ENCODE measurements at places on chromosomes 7 and 10.

DNA sequence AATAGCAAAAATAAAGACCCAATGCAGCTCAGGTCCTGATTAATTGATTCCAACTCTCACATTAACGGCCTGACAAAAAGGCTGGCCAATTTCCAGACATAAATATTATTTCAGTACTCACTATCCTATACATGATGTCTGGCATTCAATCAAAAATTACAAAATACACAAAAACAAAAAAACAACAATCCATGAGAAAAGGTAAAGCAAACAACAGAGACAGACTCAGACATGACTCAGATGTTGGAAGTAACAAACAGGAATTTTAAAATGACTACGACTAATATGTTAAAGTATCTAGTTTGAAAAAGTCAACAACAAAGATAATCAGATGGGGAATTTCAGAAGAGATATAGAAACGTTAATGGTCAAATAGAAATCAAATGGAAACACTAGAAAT is 152.8 kb downstream of the AMPH start:
- no peak for DNase-seq

DNA sequence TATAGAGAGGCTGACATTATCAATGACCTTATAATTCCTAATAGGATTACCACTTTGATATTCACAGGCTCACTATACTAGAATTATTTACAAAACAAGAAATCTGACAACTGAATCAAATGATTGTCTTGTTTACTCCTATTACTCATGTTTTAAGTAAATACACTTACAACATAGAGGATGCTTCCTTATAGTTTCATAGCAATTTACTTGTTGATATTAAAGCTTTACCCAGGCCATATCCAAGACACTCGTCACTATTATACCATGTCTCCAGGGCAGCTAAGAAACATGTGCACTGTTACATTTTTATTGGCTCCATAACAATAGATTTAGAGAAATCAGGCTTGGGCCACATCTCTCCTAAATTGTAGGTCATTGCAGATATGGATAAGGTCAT is 276.9 kb downstream of the HGF start:
- no peak for DNase-seq

DNA sequence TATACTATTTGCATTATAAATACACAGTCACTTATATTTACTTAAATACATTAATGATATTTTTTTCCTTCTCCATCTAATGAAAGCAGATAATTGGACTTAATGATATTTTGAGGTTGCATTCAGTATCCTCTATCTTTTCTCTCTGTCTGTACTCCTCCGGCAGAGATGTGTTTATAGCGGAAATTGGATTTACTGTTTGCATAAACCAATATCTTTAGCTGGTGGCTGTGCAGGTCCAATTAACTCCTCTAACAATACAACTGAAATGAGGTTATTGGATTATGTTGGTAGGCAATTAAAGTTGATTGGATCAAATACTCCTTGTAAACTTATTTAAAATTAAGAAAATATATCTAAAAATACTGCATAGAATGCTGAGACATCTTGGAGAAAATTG is 1044.2 kb upstream of the SORCS1 start:
- no peak for DNase-seq

DNA sequence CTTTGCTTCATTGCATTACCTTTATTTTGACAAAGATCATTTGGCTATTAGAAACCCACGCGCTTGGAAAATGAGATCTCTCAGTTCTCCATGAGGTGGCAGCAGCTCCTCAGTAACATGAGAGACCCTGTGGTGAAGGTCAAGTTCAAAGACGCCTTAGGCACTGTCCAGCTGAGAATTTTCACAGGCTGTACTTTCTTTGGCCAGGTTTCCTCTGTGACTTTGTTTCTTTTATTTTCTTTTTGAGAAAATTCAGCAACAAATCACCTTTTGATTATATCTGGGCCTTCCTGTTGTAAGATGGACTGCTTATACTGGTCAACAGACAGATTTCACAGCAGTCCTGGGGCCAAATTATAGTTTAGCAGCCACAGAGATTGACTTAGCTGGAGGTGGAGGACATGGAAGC is 54.5 kb downstream of the RAB18 start:
- peak; percentile 57 for DNase-seq

- DNase-seq = peak; percentile 14
Observed at GRCh38 chr7:92834507-92835260, 1.7 kb downstream of the CDK6 start.

GRCh38 chr10:49309691-49310411 is 10.9 kb downstream of the C10orf71 start:
- DNase-seq = no peak

GRCh38 chr7:46558482-46559193 is 637.6 kb upstream of the IGFBP3 start:
- DNase-seq = no peak

GRCh38 chr10:108388706-108389105 is 1224.2 kb upstream of the SORCS1 start:
- no peak for DNase-seq

- DNase-seq = no peak
Observed at GRCh38 chr7:55132550-55132889, 113.7 kb downstream of the EGFR start.

DNA sequence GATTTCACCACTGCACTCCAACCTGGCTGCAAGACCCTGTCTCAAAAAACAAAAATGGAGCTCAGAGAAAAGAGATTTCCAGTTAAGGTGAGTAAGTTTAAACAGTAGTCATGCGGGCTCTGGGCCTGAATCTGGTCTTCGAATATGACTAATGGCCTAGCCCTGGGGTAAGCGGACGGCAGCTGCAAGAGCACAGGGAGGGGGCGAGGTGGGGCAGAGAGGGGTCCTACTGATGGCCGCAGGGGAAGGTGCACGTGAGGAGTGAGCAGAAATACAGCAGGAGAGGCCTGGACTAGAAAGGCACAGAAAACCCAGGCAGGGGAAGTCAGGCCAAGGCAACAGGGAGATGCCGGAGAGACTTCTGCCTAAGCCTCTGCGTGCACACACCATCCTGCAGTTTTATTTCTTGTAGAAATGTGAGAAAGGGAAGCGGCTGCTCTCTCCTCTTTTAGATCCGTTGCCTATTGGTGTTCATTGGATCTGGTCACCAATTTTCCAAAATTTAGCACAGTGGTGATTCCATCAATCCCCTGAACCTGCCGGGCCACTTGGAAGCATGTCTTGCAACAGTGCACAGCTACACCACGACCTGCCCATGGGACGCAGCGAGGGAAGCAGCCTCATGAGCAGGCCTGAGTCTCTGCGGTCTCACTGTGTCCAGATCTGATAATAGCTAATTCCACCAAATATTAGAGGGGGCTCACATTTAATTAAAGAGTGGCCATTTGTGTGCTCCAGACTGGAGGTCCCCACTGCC is 139.0 kb downstream of the PAXIP1 start:
- no peak for DNase-seq

DNA sequence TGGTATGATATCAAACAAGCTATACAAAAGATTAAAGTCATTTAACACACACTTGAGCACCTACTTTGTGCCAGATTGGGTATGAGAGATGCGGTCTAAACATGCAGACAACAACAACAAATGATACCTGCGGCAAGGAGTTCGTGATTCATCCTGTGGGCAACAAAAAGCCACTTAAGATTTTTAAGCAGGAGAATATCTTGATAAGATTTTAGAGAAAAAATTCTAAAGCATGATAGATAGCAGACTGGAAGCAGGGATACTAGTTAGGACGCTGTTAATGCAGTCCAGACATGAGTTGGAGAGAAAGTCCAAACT is 1.6 kb upstream of the KBTBD2 start:
- no peak for DNase-seq

DNA sequence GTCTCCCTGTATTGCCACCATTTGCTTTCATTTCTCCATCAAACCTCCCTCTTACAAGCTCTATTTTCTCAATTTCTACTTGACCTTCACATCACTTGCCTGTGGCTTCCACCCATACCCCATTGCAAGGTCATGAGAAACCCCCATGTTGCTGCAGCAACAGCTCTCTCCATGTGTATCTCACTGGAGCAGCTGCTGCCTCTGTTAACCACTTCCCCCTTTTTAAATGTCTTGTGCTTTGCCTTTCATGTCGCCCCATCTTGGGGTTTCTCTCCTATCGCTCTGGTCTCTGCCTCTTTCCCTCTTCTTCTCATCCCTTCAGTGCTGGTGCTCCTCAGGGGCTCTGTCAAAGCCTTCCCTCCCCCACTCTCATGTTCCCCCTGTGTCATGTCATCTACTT is 148.8 kb downstream of the CHN2 start:
- no peak for DNase-seq

DNA sequence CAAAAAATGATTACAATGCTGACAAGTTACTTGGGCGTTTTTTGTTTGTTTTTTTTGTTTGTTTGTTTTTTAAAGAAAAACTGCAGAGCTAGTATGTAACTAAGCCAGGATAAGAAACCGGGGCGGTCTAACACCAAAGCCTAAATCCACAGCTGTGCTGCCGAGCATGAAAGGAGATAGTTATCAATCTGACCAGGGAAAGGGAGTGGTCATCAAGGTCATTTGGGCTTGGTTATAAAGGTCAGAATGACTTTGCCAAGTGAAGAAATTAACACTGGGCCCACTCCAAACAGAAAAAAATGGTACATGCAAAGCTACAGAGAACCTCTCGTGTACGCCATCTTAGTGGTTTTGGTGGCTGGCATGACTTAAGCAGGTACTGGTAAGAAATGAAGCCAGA is 104.7 kb downstream of the SRPK2 start:
- DNase-seq = no peak

- no peak for DNase-seq
Observed at GRCh38 chr7:12564996-12565764, 5.3 kb upstream of the SCIN start.

GRCh38 chr7:29345590-29345989 is 151.0 kb downstream of the CHN2 start:
- DNase-seq = peak; percentile 57

DNA sequence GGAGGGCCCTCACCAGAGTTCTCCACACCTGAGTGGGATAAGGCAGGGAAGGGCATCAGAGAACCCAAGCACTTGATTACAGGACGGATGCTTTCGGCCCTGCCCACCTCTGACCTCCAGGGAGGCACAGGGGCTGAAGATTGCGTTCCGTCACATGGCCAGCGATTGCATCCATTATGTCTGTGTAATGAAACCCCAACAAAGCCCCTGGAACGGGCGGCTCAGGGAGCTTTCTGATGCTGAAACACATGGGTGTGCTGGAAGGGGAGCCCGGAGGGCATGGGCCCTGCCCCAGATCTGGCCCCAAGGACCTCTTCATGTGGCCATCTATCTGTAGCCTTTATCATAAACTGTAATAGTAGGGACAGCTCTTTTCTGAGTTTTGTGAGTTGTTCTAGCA is 117.2 kb downstream of the PTPN20 start:
- DNase-seq = no peak

GRCh38 chr7:48528646-48529045 is 357.4 kb downstream of the ABCA13 start:
- DNase-seq = no peak

DNA sequence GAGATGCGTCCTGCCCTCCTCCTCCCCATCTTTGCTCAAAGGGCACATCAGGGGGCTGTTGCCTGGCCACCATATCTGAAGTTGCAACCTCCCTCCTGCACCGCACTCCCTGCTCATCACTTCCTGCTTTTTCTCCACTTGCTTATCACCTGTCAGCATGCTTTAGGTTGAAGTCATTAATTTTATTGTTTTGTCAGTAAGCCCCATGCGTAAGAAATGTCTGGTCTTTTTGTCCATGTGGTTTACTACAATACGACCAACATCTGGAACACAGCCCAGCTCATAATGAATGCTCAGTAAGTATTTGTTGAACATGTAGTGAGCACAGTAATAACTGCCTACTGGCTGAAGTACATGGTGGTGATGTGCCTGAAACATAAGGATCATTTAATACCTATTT is 71.6 kb upstream of the GJD4 start:
- no peak for DNase-seq

- no peak for DNase-seq
Observed at GRCh38 chr7:155219154-155219531, 78.5 kb upstream of the INSIG1 start.

DNA sequence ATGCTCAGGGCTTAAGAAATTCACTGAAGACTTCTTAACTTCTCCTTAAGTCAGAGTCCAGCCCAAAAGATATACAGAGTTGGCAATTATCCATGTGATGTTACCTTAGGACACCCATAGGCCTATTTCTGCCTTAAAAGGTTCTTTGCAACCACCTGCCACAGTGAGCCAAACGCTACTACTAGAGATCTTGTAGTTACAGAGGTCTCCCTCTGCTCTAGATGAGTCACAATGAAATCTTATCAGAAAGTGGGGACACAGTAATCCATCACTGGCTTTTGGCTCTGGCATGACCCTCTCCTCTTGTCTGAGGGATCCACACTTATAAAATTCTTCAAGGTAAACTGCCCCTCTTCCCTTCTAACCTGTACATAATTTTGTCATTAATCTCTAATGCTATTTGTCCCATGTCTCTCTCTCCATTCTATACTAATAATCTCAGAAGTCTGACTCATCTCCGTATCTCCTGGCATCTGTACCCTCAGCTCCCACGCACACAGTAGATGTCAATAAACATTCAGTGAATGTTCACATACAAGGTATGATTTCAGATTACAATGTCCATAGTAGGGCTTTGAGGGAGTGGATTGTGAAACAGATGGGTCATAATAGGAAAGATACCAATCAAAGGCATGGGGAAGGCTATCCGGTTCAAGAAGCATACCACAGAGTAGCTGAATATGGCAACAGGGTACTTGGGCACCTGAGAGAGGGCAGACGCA is 112.1 kb downstream of the SGMS1 start:
- DNase-seq = no peak

GRCh38 chr10:52871191-52871843 is 98.7 kb upstream of the MBL2 start:
- DNase-seq = no peak

DNA sequence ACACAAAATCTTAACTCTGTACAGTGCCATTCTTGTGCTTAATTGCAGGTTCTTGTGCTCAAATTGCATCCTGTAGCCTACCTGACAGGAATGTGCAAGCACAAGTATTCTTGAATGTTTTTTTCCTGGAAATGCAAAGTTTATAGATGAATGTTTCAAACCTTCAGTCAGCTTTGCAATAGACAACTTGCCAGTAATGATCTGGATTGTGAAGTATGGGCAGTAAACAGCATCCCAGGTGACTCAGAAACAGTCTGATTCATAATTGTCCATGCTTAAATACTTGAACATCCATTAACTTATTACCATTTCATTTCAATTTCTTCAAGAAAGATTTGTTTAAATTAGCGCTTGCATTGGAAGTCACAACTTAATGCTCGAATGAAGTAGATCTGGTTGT is 347.2 kb downstream of the SDK1 start:
- no peak for DNase-seq

DNA sequence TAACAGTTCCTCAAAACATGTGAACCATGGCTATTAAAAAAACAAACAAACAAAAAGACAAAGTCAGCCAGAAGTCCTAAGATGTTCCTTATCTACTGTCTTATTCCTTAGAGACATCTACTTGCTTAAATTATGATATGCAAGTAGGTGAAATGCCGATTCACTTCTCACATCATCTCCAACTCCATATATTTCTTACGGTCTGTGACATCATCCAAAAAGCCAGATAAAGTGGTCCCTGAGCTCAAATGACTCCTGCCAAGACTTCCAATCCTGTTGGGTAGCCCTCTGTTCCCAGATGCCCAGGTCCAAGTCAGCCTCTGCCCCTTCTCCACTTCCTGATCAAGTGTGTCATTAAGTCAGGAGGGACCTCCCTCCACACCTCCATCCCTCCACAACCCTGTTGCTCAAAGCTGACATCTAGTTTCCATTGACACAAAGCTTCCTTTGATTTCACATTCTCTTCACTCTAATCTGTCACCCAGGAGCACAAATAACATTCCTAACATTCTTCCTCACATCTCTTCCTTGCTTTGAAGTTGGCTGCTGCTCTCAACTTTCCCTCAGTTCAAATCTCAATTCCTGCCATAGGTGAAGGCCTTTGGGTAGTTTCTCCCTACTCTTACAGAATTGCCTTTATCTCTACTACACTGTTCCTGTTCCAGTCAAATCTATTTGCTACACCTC is 56.1 kb upstream of the PDLIM1 start:
- DNase-seq = no peak
